Fibroblast of upper back skin (primary cell): ENCODE measurements at places on chromosomes 1 and 21.

DNA sequence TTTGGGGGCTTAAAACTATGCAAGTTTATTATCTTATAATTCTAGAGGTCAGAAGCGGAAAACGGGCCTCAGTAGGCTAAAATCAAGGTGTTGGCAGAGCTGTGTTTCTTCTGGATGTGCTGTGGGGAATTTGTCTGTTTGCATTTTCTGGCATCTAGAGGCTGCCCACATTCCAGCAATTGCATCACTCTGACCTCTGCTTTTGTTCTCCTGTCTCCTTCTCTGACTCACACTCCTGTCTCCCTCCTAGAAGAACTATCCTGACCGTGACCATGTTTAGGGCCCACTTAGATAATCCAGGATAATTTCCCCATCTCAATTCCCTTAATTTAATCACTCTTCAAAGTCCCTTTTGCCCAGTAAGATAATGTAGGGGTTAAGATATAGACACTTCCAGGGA, 127.4 kb upstream of the DEPDC1 start:
- DNase-seq, result peak; percentile 60

- DNase-seq, result no peak
Measured at GRCh38 chr1:183027031-183027430, 3.8 kb downstream of the LAMC1 start.

DNA sequence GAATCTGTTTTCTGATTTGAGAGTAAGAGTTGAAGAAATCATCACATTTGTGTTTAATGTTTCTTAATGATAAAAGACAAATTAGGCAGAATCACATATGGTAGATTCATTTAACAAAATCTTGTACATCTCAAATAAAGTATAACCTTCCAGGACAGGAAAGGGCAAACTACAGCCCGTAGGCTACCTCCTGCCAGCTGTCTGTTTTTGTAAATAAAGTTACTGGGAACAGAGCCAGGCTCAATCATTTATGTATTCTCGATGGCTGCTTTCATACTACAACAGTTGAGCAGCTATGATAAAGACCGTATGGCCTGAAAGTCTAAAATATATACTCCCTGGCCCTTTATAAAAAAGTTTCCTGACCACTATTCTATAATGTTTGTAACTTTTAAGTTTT, 204.1 kb downstream of the COL24A1 start:
- DNase-seq, result no peak

GRCh38 chr1:25501235-25502058, 42.0 kb upstream of the LDLRAP1 start:
- peak; percentile 96 for DNase-seq

GRCh38 chr1:90835661-90836344, 118.7 kb upstream of the BARHL2 start:
- no peak for DNase-seq

DNA sequence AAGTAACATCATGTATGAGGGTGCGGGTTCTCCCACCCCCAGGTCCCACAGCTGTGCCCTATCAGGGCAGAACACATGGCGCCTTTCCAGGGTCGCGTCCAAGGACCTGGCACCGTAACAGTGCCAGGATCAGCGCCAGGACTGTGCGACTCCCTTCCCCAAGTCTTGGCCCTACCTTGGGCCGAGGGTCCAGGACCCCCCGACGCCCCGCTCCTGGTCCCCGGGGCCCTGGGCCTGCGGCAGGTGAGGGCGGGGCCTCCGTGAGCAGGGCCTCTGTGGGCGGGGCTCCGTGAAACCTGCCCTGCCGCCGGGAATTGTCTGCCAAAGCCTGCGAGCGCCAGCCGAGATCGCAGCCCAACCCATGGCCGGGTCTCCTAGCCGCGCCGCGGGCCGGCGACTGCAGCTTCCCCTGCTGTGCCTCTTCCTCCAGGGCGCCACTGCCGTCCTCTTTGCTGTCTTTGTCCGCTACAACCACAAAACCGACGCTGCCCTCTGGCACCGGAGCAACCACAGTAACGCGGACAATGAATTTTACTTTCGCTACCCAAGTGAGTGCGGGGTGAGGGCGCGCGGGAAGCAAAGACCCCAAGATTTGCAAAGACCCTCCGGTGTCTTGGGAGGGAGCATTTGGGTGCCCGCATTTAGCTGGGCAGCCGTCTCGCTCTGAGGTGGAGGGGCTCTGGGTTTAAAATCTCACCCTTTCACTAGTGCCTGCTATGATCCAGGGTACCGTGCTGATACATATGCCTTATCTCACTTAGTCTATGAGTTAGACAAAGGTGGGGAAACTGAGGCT, at the start of gene RHBG:
RHBG (plus strand) TSS at position 323 of the 796 bp plus-strand sequence; CDS start at position 362, 39 bp downstream.
- no peak for DNase-seq

GRCh38 chr1:12468323-12468722, 149.7 kb downstream of the DHRS3 start:
- no peak for DNase-seq

- no peak for DNase-seq
Measured at GRCh38 chr1:221187174-221187573, 307.9 kb downstream of the HLX start.

GRCh38 chr21:38830671-38831525, 25.2 kb downstream of the ETS2 start:
- DNase-seq, result no peak

DNA sequence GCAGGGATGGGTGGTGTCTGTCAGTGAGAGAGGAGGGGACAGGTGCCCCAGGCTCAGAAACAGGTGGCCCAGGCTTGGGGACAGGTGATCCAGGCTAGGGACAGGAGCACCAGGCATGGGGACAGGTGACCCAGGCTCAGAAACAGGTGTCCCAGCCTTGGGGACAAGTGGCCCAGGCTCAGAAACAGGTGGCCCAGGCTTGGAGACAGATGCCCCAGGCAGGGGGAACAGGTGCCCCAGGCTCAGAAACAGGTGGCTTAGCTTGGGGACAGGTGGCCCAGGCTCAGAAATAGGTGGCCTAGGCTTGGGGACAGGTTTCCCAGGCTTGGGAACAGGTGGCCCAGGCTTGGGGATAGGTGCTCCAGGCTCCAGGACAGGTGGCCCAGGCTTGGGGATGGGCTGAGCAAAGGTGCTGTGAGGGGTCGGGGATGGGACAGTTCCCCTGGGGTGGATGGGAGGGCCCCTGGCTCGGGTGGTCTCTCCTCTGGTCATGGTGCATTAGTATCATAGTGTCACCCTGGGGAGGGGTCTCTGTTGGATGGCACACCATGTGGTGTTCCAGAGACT, 87.7 kb upstream of the C1orf174 start:
- no peak for DNase-seq

DNA sequence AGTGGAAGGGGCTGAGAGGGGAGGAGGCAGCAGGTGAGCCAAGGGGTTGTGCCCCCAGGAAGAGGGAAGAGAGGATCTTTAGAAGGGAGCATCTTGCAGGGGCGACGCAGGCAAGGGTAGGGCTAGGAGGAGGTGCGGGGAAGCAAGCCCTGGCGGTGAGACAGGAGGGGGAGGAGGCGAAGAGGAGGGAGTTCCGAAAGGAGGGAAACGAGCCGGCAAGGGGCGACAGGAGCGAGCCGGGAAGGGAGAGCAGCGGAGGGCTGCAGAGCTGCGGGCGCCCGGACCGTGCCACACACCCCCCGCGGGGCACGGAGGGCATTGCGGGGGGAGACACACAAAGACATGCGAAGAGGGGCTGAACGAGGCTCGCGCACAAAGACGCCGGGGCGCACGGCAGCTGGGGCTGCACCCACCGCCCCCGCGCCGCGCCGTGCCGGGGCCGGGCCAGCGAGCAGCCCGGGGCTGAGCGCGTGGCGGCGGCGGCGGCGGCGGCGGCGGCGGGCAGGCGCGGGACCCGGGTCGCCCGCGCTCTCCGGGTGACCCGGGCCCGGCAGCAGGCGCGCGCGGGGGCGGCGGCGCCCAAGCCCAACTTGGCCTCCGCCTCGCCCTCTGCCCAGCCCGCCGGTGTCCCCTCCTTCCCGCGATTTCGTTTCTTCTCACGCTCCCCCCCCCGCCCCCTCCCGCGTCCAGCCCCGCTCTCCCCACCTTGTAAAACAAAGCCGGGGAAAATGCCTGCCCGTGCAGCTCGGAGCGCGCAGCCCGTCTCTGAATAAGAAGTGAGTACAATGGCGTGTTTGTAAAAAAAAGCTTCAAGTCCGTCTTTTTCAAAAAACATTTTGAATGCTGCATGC, at the start of gene KCNK2:
KCNK2 (plus strand) TSS at position 206 of the 851 bp plus-strand sequence. CDS start 649 bp downstream, outside the sequence.
- peak; percentile 70 for DNase-seq

- DNase-seq, result no peak
Measured at GRCh38 chr1:205595861-205596260, 36.0 kb downstream of the ELK4 start.

- DNase-seq, result peak; percentile 59
Measured at GRCh38 chr1:214698559-214698958, 95.6 kb downstream of the CENPF start.

GRCh38 chr1:21616372-21616771, 52.8 kb downstream of the RAP1GAP start:
- DNase-seq, result no peak

DNA sequence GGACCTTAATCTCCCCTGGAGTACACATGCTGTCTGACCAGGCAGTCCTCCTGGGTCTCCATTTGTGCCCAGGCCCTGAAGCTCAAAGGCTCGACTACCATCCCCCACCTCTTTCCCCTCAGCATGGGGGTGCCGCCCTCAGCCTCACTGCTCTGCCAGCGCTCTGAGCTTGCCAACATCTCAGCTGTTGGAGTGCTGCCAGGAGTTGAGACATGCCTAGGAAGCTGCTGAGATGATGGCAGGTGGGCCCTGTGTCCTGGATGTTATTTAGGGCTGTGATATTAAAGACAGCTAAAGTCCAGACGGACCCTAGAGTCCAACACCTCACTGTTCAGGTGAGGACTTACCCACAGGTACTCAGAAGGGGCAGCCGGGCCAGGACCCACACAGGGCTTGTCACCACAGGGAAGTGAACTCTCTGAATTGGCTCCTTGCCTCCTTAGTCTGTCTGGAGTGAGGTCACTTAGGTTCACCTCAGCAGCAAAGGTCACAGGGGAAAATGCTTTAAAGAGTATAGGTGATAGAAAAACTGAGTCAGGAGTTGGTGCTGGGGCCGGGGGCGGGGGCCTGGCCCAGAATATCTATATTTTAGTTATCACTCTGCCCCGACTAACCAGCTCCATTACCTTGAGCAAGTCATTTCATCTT, 19.7 kb upstream of the KCNC4 start:
- no peak for DNase-seq

GRCh38 chr1:9143250-9143649, 14.3 kb upstream of the GPR157 start:
- no peak for DNase-seq

- DNase-seq, result no peak
Measured at GRCh38 chr21:36948686-36949085, 17.8 kb downstream of the HLCS start.

DNA sequence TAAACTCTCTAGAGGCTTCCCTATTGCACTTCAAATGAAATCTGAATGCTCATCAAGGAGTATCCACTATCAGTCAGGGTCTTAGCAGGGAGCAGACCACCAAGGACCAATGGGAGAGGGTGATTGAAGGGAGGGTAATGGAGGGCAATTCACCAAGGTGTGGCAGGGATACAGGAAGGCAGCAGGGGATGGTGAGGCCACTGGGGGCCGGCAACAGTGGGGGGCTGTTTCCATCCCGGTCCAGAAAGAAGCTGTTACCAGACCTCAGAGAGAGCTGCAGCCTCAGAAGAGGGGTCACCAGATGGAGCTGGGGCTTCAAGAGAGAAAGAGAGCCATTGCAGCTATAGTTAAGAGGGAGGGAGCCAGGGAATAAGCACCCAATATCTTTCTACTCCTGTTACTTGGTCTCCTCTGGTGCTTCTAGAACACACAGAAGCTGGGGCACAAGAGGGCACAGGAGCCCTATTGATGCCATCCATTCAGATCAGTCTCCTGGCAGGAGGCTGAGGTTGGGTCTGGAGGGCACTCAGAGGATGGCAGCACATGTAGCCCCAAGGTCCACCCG, 417.6 kb downstream of the PTPRU start:
- no peak for DNase-seq

DNA sequence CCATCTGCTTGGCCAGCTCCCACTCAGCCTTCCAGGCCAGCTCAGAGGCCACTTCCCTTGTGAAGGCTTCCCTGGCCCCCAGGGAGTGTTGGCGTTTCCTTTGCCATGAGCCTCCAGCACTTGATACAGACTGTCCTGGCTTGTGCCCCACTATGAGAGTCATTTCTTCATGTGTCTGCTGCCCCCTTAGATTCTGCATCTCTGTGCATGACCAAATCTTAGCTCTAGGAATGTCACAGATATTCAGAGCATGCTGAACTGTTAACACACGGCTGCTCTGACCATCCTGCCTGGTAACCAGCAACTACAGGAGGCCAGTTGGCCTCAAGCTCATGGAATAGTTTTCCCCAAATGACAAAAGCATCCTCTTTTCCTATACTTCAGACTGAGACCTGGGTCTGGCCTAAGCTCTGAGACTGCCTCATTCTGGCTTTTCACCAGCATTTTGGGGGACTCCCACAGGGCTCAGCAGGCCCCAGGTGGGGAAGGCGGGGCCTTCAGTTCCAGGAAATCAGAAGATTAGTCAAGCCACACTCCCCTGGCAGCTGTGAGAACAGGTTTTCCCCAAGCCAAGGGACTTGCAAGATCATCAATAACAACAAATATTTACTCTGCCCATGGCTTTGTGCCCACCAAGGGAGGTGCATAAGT, 182.6 kb upstream of the EDN2 start:
- DNase-seq, result peak; percentile 68

DNA sequence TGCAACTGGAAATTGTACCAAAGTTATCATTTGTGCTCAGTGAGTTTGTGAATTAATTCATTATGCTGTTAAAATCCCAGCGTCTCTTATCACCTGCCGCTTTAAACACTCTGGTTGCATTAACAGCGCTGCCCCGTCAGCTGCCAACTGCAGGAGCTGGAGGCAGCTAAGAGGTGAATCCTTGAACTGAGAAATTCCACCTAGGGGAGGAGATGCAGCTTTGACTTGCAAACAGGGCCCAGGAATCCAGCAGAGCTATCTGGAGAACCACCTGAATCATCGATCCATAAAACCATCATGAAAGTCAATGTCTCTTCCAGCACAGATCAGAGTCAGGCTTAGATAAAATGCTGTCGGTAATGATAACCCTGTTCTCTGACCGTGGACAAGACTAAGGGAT, 140.7 kb upstream of the PTBP2 start:
- DNase-seq, result no peak

- peak; percentile 62 for DNase-seq
Measured at GRCh38 chr1:219066631-219067349, 106.9 kb upstream of the LYPLAL1 start.

- peak; percentile 18 for DNase-seq
Measured at GRCh38 chr1:236168716-236169429, 26.5 kb downstream of the GPR137B start.

DNA sequence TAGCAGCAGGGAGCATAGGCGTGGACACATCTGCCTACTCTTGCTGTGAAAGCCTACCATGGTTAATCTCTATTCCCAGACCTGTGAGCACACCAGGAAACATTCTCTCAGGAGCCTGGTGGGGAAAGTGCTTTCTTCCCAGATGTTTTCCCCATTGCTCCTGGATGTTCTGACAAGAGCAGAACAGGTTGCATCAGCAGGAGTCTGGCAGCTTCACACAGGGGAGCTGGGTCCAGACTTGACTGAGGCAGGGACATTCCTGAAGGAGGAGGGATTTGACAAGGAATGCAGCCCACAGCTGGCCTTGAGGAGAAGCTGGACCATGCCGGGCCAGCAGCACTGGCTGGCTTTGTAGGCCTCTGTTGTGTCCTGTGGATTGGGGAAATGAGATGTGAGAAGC, 21.0 kb upstream of the ARTN start:
- peak; percentile 90 for DNase-seq

- no peak for DNase-seq
Measured at GRCh38 chr1:6506210-6507036, 15.0 kb upstream of the PLEKHG5 start.

GRCh38 chr1:192878249-192878648, 69.4 kb downstream of the RGS2 start:
- peak; percentile 63 for DNase-seq
